Sciatic nerve (tissue), 2 donors: ENCODE measurements at places on chromosomes 1 and 21. TPM values are rescaled to one million over a fixed set of nuclear protein-coding genes. Genes with fewer than 3 reads are reported as not detected.

The RGS8 gene
- 0.13 TPM for total RNA-seq

The PLA2G5 gene
- total RNA-seq: 1.3 TPM

The LAMC1 gene
- 263 TPM for total RNA-seq

DNA sequence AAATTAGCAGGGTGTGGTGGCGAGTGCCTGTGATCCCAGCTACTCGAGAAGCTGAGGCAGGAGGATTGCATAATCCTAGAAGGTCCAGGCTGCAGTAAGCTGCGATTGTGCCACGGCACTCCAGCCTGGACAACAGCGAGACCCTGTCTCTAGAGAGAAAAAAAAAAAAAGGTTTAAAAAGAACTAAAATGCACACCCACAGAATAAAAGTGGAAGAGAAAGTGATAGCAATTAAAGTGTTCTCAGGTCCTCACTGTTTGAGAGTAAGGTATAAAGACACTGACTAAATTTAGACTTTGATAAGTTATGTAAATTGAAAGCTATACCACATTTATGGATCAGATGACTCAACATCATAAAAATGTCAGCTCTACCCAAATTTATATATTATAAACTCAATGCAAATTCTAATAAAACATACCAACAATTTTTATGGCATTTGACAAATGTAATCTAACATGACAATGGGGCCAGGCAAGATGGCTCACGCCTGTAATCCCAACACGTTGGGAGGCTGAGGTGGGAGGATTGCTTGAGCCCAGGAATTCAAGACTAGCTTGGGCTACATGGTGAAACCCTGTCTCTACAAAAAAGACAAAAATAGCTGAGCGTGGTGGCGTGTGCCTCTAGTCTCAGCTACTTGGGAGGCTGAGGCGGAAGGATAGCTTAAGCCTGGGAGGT, 11.8 kb downstream of the ZBTB17 start:
- no peak for DNase-seq

DNA sequence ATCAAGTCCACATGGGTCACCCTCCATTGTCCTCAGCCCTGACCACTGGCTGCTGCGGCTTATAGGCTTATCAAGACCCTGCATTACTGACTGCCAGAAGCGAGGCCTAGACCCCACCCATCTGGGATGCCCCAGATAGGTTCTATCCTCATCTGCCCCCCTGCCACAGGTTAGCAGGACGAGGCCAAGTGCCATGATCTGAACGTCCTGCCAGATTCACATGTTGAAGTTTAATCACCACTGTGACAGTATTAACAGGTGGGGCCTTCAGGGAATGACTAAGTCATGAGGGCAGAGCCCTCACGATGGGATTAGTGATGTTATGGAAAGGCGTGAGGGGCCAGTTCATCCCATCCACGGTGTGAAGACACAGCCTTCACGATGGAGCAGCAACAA, 6.2 kb upstream of the CPLANE2 start:
- no peak for DNase-seq

GRCh38 chr1:184166485-184166884, 115.0 kb downstream of the TSEN15 start:
- no peak for DNase-seq

DNA sequence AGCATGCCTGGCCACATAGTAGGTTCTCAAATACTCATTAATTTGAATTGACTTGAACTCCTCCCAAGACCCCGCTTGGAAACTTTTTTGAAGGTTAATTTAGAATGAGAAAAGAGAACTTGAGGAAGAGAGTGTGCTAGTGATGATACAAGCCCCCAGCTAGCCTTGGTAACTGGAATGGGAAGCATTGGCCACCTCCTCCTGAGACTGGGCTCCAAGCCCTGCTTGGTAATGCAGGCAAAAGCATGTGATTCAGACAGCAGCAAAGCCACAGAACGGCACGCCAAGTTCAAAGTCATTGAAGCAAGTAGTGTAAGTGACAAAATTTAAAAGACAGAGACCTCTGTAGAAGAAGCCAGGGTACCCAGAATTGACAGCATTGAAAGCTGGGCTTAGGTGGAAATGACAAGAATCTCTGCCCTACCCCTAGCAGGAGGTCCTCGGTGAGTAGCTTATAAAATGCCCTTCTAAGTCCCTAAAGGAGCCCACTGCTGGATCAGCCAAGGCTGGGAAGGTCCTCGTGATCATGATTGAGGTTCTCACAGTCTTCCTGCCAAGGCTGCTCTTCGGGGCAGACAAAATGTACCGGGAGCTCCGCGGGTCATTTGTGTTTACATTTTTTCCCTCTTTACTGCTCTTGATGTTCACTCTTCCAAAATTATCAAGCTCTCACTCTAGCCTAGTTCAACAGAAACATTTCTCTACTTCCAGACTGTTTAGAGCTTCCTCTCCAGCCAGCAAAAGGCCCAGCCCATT, 99.4 kb downstream of the TSEN15 start:
- no peak for DNase-seq
